ENCODE measurements at places on chromosomes 4 and X.

- DNase-seq, result peak; percentile 0
These were observed 797 bp downstream of the TXLNG start for GRCh38 chrX:16786791-16787735.

GRCh38 chrX:10326578-10326977 is 169.8 kb downstream of the CLCN4 start:
- no peak for DNase-seq

DNA sequence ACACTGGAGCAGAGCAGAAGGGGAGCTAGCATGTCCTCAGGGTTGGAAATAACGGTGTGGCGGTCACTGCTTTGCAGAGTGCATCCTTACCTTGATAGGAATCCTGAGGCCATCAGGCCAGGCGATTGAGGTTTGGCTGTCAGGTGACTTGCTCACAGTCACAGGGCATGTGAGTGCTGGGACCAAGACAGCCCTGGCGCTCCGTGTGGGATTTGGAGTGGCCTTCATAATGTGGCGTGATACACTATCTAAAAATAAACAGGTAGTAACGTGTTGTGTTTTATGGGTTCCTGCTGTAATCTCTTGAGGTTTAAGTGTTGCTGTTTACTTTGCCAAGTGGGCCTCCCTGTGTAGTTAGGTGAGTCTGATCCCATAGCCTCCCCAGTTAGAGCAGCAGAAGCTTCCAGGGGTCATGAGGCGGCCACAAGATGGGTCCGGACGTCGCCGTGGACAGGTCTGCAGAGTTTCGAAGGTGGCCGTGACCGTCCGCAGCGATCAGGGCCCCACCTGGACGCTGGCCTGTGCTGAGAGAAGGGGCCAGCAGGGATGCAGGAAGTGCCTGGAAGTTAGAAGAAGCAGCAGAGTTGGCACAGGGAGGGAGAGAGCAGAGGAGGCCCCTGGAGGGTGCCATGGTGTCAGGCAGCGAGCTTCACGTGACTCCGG is 27.7 kb downstream of the RGS12 start:
- no peak for DNase-seq

DNA sequence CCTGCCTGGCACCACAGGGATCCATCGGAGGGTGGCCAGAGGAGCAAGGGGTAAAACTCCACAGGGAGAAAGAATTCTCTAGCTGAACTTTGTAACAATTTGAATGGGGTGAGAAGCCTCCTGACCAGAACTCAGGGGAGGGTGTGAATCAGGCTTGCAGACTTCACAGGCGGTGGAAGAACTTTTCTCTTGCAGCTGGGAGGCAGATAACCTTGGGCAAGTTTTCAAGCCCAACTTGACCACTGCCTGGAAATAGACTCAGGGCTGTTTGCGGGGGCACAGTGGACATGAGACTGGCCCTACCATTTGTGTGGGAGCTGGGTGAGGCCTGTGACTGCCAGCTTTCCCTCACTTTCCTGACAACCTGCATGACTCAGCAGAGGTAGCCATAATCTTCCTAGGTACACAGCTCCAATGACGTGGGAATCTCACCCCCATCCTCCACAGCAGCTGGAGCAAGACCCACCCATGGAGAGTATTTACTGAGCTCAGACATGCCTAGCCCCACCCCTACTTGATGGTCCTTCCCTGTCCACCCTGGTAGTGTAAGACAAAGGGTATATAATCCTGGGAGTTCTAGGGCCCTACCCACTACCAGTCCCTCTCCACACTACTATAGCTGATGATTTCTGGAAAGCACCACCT is 210.0 kb upstream of the AGTR2 start:
- DNase-seq, result no peak

DNA sequence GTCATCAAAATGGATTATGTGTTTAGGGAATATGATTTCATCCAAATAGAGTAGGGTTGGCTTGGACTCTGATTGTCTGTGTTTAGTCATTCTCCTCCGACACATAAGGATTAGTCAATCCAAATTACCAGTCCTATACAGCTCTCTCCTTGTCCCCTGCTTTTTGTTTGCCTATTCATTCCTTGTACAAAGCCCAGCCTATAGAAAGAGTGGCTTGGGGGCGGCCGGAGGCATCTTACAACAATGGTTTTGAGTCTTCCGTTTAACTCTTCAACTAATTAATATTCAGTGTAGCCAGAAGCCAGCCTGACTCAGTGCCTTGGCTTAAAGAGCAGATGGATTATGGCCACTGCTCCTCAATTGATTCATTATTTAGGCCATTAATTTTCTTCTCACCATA is 796.6 kb upstream of the POU3F4 start:
- no peak for DNase-seq

GRCh38 chr4:4575284-4576211 is 33.7 kb upstream of the STX18 start:
- DNase-seq, result peak; percentile 36

DNA sequence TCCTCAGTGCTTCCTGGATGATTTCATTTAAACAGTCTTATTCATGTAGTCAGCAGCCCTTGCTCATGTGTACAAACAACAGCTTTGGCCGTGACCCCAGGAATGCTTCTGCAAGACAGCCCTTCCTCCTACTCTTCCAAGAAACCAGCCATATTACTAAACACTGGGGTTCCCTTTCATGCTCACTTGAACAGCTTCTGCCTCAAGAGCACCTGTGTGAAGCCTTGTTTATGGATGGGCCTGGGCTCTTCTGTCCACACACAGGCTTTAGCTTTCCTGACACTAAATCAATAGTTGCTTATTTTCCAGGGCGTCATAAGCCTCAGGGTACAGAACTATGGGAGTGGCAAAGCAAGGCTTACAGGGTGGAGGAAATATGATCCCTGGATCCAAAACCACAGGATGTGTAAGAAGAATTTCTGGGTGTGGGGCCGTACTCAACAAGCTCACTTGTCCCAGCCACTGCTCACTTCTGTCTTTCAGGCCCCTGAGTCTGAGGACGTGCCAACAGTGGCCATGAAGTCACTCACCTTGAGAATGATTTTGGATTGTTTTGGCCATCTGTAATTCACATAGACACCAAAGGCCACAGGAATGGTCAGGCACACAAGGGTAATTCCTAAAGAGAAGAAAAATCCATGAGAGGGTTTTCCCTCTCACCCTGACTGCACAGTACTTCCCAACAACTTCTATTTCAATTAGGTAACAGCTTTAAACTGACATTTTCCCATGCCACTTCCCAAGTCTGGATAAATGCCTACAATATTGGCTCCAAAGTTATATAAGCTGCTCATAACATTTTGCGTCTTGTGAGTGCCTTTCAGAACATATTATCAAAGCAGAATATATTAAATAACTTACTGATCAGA is 17.7 kb downstream of the SLC10A6 start:
- no peak for DNase-seq

- no peak for DNase-seq
These were observed 394.4 kb upstream of the ADGRL3 start for GRCh38 chr4:60805500-60806313.

- no peak for DNase-seq
These were observed 76.5 kb upstream of the CITED1 start for GRCh38 chrX:72382202-72382595.

DNA sequence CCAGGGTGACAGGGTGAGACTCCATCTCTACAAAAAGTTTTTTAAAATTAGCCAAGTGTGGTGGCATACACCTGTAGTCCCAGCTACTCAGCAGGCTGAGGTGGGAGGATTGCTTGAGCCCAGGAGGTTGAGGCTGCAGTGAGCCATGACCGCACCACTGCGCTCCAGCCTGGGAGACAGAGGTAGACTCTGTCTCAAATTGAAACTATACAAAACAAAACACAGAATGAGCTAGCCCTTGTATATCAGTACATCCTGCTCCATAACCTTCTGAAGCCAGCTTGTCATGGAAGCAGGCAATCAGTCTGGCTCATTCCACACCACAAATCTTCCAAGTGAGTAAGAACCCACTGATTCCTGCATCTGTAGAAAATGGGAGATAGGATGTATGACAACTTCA is 49.0 kb downstream of the CD99L2 start:
- DNase-seq, result no peak

DNA sequence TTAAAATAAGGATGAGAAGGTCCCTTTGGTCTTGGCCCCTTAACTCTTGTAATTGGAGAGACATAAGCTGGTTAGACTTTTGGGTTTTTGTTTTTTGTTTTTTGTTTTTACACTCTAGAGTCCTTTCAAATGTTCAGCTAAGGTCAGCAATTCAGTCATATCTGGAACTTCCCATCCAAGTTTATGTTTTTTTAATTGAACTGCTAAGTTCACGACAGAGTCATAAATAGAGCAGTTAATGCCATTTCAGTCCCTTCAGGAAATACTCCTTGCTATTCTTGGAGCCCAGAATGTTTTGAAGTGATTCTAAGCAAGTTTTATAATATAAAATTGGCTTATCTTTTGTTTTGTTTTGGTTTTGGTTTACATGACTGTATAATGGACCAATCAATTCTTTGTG is 329.4 kb upstream of the PABPC4L start:
- no peak for DNase-seq
